ENCODE measurements at places on chromosomes 3 and 15. TPM values are rescaled to one million over a fixed set of nuclear protein-coding genes. Genes with fewer than 3 reads are reported as not detected.

The MCF2L2 gene
- total RNA-seq = 0.41 TPM

GRCh38 chr15:56812221-56812620 is 78.9 kb upstream of the ZNF280D start:
- no peak for DNase-seq

The AGTR1 gene
- 13.0 TPM for total RNA-seq

The ANKUB1 gene
- total RNA-seq = not detected

DNA sequence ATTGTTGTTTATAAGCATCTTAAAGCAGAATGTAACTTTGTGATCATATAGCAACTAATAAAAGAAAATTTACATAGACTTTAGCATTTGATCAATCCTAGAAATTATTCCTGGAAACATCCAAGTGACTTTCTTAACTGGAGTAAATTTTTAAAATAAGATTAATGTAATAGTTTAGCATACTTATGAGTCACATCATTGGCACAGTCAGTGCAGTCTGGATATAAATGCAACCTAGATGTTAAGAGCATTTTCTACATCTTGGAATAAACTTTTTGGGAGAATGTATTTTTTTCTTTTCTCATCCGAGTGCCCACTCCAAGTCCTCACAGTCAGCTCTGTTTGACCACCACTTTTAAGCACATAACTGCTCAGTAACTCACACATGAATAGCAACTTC is 324.6 kb upstream of the PLSCR5 start:
- DNase-seq = no peak

- DNase-seq = no peak
Measured at GRCh38 chr3:151011427-151011826, 38.9 kb upstream of the CLRN1 start.

- DNase-seq = no peak
Measured at GRCh38 chr3:171744158-171744741, 66.0 kb downstream of the PLD1 start.

DNA sequence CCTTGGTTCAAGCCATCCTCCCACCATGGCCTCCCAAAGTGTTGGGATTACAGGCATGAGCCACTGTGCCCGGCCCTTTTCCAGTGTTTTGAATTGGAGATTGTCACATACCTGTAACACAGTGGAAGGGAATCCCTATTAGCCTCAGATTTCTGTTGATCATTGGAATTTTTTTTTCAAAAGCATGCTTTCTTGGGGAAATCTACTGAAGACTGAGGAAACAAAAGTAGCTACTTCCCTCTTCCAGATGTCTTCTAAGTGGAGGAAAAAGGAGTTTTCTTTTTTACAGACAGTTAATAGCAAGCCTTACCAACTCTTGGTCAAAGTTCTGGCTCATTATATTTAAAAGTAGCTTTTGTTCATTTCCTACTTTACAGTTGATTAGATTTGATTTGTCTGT is 33.7 kb downstream of the CHD2 start:
- DNase-seq = no peak

The P3H2 gene
- 20.6 TPM for total RNA-seq

The SCAANT1 gene
- total RNA-seq = not detected

GRCh38 chr15:80426316-80426715 is 22.1 kb downstream of the ARNT2 start:
- DNase-seq = no peak

The STX19 gene
- total RNA-seq = not detected

The SACM1L gene
- 56.6 TPM for total RNA-seq

DNA sequence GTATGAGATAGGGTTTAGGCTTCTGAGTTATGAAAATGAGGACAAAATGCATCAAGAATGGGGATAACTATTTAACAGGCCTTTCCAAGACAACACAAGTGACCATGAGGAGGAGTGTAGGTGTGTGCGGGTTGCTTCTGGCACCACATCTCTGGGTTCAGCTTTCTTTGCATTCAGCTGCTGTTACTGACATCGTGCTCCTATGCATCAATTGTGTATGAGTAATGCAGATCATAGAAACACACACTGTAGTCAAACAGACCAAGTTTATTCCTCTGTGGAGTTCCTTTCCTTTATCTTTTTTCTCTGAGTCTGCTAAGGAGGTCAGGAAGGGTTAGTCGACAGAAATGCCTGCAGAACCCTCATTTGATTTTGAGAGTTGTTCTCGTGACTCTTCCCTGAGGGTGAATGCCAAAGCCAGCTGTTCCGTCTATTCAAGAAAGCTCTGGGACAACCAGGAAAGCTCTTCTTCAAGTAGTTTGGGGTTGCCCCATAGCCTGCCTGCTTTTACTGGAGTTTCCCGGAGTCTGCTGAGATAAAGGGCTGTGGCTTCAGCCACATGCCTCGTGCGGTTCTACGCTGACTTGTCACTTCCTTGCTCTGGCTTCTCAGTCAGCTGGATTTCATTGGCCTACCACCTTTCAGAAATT is 136.7 kb upstream of the TLE3 start:
- no peak for DNase-seq

DNA sequence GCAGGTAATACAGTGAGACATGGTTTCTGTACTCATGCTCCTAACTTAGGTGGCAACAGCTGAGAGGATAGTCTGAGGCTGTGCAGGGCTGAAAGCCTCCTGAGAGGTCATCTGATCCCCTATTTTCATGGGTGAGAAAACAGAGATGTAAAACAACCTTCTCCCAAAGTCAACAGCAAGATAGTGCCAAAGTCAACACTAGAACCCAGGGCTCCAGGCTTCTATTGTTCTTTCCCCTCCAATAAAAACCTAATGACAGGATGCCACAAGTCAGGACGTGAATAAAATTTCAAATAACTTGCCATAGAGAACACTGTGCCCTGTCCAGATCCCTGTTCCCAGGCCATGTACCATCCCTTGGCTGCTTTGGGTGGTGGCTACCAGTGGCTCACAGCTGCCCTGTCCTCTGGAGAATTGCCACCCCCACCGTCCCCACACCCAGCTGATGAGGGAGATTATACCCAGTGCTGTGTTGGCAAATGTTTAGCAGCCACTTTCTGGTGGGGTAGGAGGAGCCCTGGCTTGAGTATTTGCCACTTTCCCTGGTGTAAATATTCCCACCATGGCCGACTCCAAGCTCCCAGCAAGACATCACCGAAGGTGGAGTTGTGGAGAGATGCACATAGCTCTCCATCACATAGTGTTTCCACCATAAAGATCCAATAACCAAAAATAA is 54.8 kb downstream of the SRGAP3 start:
- DNase-seq = peak; percentile 83

DNA sequence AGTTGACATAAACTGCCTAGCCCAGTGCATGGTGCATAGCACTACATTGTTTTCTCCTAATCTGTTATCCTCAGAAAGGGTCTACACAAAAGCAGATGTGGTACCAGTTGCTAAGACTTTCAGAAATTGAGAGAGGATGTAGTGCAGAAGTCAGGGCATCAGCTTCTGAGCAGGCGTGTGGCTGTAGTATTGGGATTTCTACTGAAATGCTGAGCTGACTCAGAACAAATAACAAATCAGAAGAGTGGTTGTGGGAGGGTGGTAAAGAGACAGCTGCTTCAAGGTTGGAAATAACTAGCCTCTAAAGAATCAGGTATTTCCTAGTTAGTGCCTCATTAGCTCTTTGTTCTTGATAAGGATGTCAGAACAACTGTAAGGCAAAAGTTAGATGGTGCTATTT is 161.3 kb downstream of the AKAP13 start:
- DNase-seq = no peak

The ABTB1 gene
- total RNA-seq = 33.4 TPM

The FBLN2 gene
- 12.8 TPM for total RNA-seq

GRCh38 chr15:52143873-52144272 is 31.3 kb upstream of the BCL2L10 start:
- no peak for DNase-seq

The LMAN1L gene
- 219 TPM for total RNA-seq

The ERICH6 gene
- total RNA-seq = 0.09 TPM

The CCDC13 gene
- 6.5 TPM for total RNA-seq

DNA sequence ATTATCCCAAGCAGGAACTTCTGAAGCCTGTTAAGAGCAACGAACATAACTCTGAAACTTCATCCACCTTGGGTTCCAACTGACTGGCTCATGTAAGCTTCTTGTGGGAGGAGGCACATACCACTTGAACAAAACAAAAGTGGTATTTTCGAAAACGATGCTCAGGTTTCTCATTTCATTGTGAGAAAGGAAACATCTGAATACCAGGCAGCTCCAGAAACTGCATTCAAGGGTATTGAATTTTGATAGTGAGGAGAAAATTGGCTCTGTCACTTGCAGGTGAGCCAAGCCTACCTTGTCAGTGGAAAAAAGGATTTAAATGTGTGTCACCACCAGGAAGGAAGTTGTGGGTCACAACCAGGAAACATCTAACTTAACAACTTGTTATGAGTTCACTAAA is 218.1 kb upstream of the SATB1 start:
- DNase-seq = no peak

GRCh38 chr15:99306694-99307338 is 55.5 kb downstream of the LRRC28 start:
- peak; percentile 37 for DNase-seq

The CAPN7 gene
- total RNA-seq = 45.1 TPM

The SLC22A13 gene
- total RNA-seq = 1.6 TPM

DNA sequence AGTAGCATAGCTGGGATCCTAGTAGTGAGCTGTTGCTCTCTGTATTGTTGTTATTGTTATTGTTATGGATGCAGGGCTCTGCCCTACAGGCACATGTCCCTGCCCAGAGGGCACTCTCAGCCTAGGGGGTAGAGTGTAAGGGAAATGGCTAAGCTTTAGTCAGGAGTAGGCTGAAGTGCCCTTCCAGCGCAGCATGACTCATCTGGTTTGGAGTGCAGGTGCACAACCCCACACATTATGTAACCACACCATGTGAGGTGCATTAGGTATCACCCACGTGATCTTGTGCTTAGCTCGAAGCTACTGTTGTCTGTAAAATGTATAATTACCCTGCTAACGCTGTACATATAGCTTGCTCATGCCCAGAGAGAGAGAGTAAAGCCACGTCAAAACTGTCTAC is 48.3 kb upstream of the TIPARP start:
- no peak for DNase-seq

The RTP1 gene
- not detected for total RNA-seq

- DNase-seq = no peak
Measured at GRCh38 chr3:51966486-51966885, 768 bp downstream of the PCBP4 start.

The DET1 gene
- total RNA-seq = 6.9 TPM

GRCh38 chr3:24160424-24161095 is 215.5 kb downstream of the NR1D2 start:
- DNase-seq = no peak

The UROC1 gene
- not detected for total RNA-seq

DNA sequence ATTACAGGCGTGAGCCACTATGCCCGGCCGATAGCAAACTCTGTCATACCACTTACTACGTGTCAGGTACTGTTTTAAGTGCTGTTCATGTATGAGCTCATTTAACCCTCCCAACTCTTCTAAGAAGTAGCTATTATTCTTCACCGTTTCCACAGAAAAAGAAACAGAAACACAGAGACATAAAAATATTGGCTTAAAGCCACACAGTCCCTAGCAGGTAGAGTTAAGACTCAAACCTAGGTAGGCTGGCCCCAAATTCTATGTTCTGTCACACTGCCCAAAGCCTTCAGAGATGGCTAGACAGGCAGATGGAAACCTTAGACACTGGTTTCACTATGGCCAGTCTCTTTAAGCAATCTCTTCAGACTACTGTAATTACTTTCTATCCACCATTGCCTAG is 149.8 kb upstream of the KCNMB2 start:
- no peak for DNase-seq

The TMEM202 gene
- total RNA-seq = not detected

DNA sequence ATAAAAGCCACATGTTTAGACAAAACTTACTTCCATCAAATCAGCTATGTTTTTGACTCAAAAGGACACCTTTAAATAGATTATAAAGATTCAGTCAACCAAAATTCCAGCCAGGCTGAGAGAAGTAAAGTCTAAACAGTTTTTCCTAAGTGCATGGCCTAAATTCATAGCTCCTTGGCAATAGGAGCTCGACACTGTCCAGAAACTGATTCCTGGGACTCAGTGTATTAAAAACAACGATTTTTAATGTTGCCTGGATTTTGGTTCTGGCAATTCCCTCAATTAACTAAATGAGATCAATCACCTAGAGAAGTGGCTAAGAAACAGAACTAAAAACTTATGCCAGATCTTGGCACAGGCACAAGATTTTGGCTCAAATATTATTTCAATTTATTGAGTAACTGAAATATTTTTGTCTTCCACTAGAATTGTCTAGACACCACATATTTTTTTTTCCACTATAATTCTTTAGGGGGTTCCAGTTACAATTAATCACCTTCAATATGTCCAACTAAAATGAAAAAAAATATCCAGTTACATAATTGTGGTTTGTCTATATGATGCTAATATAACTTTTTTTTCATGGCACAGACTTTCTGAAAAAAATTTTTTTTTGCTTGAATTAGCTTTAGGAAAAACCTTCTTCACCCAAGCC is 135.9 kb downstream of the TFDP2 start:
- DNase-seq = no peak

DNA sequence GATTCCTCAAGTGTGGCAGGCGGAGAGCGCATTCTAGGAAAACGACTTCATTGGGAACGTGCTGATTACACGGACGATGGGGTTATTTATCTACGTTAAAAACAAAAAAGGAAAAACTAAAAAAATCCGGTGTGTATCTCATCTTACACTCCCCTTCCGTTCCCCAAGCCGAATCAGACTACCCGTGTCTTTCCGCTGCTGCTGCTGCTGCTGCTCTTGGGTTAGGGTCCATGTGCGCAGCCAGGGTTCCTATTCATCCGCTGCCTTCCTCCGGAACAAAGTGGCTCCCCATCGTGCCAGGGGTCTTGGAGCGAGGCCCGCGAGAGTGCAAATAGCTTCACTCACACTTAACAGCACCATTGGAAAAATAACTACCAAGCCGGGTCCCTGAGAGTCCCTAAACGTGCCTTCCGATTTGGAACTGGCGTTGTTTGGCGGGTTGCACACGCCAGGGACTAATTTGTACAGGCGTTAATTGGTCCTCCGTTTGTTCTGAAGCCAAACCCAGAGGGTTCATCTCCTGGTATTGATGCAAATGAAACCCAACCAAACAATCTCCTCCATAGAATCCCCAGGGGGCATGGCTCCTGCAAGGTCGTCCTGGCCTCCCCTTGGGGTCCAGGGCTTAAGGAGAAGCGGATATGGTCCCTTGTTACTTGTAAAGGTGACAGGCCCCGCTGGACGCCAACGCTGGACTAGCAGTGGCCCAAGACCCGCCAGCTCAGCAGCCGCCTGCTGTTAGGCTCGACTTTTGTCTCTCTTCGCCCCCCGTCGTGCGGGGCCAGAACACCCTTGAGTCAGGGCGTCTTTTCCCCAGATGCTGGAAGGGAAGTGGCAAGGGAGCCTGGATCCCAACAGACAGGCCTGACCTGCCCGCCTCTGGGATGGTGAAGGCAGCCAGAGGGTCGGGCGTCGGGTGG is 11.0 kb upstream of the ONECUT1 start:
- DNase-seq = no peak
